ENCODE measurements at places on chromosomes 6 and 20.

GRCh38 chr6:97437087-97437486 is 154.1 kb upstream of the MMS22L start:
- DNase-seq, result no peak

GRCh38 chr6:105135056-105135455 is 44.8 kb downstream of the POPDC3 start:
- no peak for DNase-seq

- DNase-seq, result peak; percentile 21
These were observed 241.8 kb upstream of the PRDM1 start for GRCh38 chr6:105844275-105844883.

GRCh38 chr20:8568075-8568474 is 436.0 kb downstream of the PLCB1 start:
- no peak for DNase-seq

DNA sequence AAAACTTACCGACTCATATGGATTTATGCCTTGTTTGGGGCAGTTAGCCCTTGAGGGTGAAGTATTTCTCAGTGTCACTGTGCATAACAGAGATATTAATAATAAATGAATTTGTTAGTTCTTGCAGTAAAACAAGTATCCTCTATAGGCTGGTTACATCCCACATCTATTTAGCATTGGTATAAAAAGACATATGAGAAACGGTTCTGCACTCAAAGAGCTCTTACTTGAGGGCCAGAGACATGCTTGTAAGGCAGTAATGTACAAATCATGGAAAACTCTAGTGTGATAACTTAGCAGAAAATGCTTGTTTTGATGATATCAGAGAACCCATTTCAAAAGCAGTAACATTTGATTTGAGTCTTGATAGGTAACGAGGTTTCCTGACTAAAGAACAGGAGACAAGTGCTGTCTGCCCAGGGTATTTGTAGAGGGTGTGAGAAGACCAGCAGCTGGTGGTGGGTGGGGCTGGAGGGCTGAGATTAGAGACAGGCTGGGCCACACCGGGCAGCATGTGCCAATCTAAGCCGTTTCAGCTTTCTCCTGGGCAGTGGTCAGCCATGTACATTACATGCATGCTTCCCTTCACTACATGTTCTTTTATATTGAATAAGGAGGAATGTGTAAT is 46.3 kb downstream of the TULP4 start:
- no peak for DNase-seq

- DNase-seq, result no peak
These were observed 27.3 kb downstream of the SRSF3 start for GRCh38 chr6:36621371-36621855.

DNA sequence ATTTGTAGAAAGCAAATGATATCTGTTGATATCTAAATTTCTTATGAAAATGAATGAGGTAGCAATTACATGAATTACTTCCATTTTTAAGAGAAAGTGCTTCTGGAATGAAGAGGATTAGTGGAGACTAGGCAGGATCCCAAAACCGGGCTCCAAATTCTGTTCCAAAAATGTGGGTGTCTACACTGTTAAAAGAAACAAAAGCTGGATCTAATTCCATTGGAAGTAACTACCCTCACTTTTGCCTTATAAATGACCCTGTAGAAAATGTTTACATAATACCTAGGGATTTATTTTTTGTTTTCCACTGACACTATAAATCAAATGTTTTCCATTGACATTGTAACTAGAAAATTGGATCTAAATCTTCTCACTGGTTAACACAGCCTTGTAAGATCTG is 454.9 kb upstream of the JARID2 start:
- no peak for DNase-seq

DNA sequence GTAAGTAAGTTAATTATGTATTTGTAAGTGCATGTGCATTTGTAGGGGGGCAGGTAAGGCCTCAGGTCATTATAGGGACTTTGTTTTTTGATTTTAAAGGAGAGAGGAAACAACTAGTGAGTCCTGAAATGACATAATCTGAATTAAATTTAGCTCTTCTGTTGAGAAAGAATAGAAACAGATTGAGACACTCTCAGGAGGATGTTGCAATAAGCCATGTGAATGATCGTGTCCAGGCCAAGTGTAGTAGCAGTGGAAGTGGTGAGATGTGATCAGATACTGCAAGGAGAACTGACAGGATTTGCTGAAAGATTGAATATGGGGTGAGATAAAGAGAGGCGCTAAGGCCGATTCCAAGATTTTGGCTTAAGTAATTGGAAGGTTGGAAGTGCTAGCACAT is 2.6 kb upstream of the CENPW start:
- DNase-seq, result no peak

DNA sequence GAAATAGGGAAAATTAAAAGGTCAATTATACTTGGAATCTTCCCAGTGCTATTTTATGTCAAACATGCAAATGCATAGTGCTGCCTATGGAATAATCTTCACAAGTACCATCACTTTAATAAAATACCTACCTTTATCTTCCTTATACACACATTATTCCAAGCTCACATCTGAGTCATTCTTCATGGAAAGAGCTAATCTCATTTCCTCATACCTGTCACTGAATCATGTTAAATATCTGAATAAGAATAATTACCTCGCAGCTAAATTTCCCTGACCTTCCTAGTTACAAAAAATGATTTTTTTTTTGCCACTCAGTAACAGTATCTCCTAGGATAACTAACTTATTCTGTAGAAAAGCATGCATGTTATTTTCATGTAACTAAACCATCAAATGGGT is 661.4 kb upstream of the HS3ST5 start:
- no peak for DNase-seq

GRCh38 chr6:45806172-45806571 is 209.5 kb downstream of the CLIC5 start:
- no peak for DNase-seq

GRCh38 chr6:162177746-162178145 is 549.8 kb downstream of the PRKN start:
- DNase-seq, result peak; percentile 17

DNA sequence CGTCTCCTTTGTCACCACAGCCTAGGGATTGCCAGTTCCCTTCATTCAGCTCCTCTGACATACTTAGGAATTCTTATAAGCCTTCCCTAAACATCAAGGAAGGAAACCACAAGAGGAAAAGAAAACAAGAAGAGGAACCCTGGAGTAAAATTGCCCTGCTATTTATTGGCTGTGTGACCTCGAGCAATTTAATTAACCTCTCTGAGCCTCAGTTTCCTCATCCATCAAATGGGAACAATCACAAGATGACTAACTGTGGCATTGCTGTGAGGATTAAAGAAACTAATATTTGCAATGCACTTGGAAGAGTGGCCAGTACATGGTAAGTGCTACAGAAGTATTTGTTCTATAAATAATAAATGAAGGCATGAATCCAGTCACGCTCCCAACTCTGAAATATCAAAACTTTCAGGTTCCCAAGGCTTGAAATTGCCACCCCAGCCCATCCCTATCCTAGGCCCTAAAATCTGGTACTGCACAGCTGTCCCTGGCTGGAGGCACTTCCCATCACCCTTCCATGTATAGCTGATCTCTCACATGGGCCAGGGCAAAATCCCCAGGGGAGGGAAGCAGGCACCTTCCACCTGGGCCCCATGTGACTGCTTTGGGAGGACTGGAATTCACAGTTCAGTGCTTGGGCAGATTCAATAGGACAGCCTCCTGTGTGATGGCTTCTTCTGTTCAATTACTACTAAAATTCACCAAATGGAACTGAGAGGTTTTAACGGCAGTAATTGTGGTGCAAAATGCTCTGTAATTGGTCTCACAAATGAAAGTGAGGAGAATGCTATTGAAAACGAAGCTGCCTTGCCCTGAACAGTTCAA is 78.0 kb upstream of the MAFB start:
- no peak for DNase-seq

DNA sequence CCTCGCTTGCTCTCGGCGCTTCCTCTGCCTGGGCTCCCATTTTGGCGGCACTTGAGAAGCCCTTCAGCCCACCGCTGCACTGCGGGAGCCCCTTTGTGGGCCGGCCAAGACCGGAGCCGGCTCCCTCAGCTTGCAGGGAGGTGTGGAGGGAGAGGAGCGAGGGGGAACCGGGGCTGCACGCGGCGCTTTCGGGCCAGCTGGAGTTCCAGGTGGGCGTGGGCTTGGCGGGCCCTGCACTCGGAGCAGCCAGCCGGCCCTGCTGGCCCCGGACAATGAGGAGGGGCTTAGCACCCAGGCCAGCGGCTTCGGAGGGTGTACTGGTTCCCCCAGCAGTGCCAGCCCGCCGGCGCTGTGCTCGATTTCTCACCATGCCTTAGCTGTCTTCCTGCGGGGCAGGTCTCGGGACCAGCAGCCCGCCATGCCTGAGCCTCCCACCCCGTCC is 10.2 kb upstream of the SRPK1 start:
- peak; percentile 77 for DNase-seq

- DNase-seq, result no peak
These were observed 273.4 kb downstream of the MEI4 start for GRCh38 chr6:77926198-77926751.

GRCh38 chr6:140546640-140547039 is 1172.2 kb upstream of the CITED2 start:
- DNase-seq, result no peak

- DNase-seq, result no peak
These were observed 117.8 kb upstream of the ESR1 start for GRCh38 chr6:151689499-151690201.
